ENCODE measurements at places on chromosomes 11 and 22. TPM values are rescaled to one million over a fixed set of nuclear protein-coding genes. Genes with fewer than 3 reads are reported as not detected.

- no peak overlapping the region for H3K27ac ChIP-seq
- H3K27me3 ChIP-seq = no peaks in the 10 kb centered on the region
- DNase-seq = peak; percentile 48
- no peaks in the 10 kb centered on the region for H3K4me1 ChIP-seq
- H3K4me3 ChIP-seq = no peak overlapping the region
- H3K36me3 ChIP-seq = no peaks in the 10 kb centered on the region
These were observed 12.5 kb downstream of the CHID1 start for GRCh38 chr11:898143-898511.

DNA sequence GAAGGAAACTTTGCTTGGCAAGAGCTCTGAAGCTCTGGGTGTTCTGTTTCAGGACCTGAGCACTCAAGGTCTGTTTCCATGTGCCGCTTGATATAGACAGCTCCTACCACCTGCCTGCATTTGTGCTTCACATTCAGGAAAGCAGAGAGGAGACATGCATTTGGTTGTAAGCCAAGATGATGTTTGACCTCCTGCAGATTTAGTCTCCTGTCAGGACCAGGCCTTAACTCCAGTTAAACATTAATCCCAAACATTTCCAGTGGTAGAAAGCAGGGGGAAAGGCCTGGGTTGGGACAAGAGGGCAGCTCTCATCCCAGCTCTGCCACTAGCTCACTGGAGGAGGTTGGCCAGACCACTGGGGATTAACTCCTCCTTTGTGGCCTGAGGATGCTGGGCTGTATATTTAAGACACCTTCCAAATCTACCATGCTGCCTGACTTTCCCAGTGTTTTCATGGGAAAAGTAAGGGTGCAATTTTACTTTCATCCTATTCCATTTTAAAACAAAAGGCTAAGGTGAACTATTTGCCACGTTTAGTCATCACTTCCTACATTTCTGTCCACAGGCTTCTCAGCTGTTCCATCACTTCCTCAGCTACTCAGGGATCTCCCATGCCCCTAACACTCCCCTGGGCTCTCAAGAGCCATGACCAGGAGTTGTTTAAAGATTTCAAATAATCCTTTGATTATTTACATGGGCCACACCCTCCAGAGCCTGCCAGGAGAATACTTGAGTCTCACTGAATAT, 80.9 kb downstream of the INSC start:
- H3K4me1 ChIP-seq = peaks cover 23% of the 10 kb centered on the region
- peak overlapping the region; percentile 19 for H3K27ac ChIP-seq
- no peaks in the 10 kb centered on the region for H3K27me3 ChIP-seq
- no peaks in the 10 kb centered on the region for H3K36me3 ChIP-seq
- H3K4me3 ChIP-seq = no peak overlapping the region
- no peak for DNase-seq

DNA sequence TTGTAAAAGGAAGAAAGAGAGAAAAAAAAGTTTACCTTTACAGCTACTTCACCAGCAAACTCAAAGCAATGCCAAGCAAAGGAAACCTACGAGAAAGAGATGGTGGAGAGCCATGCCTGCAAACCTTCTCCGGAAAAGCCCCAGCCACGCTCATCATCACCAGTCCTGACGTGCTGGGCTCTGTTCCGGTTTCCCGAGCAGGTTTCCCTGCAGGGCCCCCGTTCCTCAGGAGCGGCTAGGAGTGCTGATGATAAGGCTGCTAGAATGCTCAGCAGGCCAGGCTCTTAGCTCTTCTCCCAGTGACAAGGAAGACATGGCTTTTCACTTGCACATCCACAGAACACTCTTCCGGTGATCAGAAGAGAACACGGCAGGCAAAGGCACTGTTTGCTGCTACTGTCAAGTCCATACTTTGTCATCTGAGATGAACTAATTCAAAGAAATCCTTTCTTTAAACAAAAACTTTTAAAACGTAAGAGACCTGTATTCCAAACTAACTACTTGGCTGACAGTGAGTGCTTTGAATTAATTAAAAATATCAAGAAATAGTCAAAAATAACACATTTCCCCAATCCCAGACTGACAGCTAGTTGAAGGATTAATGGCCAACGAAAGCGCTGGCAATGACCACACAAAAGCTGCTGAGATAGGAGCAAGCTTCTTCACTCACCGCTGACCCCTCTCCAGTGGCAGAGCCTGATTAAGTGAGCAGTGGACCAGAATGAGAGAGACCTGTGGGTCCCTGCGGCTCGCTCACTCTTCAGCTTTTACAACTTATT, 35.8 kb downstream of the DUSP8 start:
- no peaks in the 10 kb centered on the region for H3K4me1 ChIP-seq
- H3K4me3 ChIP-seq = no peak overlapping the region
- peaks cover 6% of the 10 kb centered on the region for H3K27me3 ChIP-seq
- H3K36me3 ChIP-seq = no peaks in the 10 kb centered on the region
- no peak overlapping the region for H3K27ac ChIP-seq

GRCh38 chr22:19037282-19038163, 84.7 kb downstream of the DGCR2 start:
- H3K27me3 ChIP-seq = no peaks in the 10 kb centered on the region
- H3K4me1 ChIP-seq = no peaks in the 10 kb centered on the region
- H3K36me3 ChIP-seq = no peaks in the 10 kb centered on the region
- DNase-seq = no peak

GRCh38 chr11:69654001-69654659, 13.2 kb downstream of the CCND1 start:
- peak overlapping the region; percentile 49 for H3K27ac ChIP-seq

Gene ZP1
- 0.12 TPM for total RNA-seq

Gene FREY1
- total RNA-seq = not detected

All from hepatocyte (in vitro differentiated cells).